ENCODE measurements at places on chromosomes 2 and 18.

- no peak for DNase-seq
Observed at GRCh38 chr18:77870199-77870598, 620.6 kb downstream of the GALR1 start.

- no peak for DNase-seq
Observed at GRCh38 chr18:78021196-78021595, 771.5 kb downstream of the GALR1 start.

DNA sequence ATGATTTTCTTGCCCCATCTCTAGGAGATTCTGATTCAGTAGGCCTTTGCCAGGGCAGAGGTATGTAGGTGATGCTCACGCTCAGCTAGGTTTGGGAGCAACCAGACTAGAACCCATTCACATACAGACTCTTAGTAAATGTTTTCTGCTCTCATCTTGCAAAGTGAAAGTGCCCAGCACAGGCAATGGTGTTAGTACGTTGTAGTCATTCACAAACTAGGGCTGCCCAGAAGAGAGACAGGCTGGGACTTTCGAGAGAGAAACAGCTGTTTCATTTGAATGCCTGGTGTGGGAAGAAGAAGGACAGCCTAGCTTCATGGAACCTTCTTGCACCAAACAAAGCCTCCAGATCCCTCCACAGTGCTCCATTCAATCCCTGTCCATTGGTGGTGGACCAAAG lies 19.4 kb downstream of the DDX18 start:
- no peak for DNase-seq

GRCh38 chr2:118056165-118056534 lies 32.1 kb upstream of the INSIG2 start:
- DNase-seq = no peak

DNA sequence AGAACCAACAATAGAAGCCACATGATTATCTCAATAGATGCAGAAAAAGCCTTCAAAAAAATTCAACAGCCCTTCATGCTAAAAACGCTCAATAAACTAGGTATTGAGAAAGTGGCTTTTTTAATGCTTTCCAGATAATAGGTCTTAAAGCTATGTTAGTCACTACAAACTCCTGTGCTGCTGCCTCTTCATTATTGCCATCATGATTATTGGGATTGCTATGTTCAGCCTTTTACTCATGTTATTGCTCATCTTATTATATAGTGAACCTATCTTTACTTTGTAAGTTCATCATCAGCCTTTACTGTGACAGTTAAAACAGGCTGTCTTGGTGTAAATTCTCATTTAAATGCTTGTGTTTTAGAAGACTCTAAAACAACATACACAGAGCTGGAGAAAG lies 1557.2 kb upstream of the ZEB2 start:
- DNase-seq = no peak

- DNase-seq = peak; percentile 17
Observed at GRCh38 chr2:118013221-118013723, 598 bp downstream of the CCDC93 start.

GRCh38 chr2:100660851-100661584 lies 98.2 kb downstream of the PDCL3 start:
- DNase-seq = no peak

DNA sequence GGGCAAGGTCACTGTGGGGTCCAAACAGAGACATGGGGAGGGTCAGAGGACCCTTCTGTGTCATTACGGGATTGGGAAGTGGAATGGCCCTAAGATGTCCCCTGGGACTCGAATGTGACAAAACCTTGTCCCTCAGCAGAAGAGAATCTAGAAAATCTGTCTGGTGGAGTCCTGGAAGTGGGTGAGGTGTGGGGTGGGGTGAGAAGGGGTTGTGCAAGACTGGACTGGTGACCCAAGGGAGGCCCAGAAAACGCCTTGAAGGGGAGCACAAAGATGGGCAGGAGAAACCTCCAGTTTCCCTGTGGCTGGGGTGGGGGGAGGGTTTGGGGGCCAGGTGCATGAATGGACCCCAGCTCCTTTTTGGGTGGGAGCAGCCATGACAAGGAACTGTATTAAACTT lies 79.6 kb downstream of the TCF7L1 start:
- DNase-seq = no peak

DNA sequence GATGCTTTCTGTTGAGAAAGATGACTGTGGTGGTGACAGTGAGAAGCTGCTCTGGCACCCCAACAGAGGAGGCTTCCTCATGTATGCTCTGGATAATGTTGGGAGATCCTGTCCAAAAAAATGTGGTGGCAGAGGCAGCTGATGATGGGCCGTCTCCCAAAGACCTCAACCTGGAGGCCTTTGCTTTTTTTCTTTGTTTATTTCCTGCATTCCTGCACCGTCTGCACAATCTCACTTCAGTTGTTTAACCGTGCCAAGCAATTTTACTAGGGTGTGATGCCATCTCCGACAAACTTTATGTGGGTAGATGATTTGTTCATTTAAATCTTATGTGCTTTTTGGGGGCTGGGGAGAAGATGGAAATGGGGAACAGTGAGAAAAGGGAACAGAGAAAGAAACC lies 62.2 kb upstream of the IGFBP5 start:
- no peak for DNase-seq

- no peak for DNase-seq
Observed at GRCh38 chr18:55869556-55870501, 281.8 kb upstream of the TCF4 start.

DNA sequence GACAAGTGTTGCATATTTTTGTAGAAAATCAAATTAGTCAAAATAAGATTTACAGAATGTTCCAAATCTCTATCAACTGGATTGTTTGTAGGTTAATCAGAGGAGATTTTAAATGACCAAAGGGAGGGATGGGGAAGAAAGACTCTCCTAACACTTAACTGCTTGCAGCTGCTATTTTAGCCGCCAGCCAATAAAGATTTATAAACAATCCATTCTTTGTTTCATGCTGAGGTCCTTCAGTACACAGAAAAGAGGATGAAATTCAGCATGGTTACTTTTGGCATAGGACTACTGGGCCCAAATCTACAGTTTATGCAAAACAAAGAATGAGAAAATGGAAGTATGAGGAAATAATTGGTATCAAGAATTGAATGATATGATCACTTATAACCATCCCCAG lies 86.4 kb upstream of the FN1 start:
- no peak for DNase-seq

- DNase-seq = no peak
Observed at GRCh38 chr2:84477886-84478285, 18.8 kb upstream of the SUCLG1 start.

GRCh38 chr2:226310146-226310545 lies 489.5 kb downstream of the IRS1 start:
- no peak for DNase-seq

DNA sequence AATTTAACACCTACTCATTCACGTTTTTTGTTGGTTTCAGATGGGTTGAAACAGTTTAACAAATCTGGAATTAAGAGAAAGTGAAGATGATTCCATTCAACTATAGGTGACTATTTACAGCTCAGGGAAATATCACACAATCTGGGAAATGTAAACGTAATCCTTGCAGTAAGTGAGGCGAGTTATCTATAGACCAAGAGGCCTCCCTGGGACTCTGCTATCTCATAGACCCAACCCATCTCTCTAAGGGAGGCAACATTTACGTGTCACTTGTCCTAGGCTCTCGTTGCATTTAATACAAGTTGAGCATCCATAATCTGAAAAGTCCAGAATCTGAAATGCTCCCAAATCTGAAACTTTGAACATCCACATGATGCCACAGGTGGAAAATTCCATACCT lies 2.0 kb upstream of the MOB4 start:
- no peak for DNase-seq

GRCh38 chr18:28091197-28091596 lies 85.7 kb downstream of the CDH2 start:
- DNase-seq = no peak

DNA sequence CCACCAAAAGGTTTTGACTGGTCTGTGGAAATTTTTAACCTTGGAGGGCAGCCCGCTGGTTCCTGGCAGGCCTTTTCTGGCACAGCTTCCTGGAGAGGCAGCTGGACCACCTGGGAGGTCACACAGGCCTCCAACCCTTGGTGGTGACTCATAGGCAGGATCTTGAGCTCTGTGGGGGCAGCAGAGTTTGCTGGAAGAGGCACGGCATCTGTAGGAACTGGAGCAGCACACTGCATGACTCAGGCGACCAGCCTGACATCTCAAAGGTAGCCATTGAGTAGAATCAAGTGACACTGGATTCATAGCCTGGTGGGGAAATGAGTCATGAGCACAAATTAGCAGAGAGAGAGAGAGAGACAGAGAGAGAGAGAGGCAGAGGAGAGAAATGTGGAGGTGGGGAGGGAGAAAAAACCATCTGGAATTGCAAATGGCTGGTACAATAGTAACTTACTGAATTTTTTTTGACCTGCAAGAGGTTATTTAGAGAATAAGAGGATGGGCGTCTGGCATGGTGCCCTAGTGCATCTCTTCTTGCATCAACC lies 57.4 kb downstream of the TRPM8 start:
- no peak for DNase-seq

- no peak for DNase-seq
Observed at GRCh38 chr18:43758734-43759133, 481.4 kb upstream of the SYT4 start.

DNA sequence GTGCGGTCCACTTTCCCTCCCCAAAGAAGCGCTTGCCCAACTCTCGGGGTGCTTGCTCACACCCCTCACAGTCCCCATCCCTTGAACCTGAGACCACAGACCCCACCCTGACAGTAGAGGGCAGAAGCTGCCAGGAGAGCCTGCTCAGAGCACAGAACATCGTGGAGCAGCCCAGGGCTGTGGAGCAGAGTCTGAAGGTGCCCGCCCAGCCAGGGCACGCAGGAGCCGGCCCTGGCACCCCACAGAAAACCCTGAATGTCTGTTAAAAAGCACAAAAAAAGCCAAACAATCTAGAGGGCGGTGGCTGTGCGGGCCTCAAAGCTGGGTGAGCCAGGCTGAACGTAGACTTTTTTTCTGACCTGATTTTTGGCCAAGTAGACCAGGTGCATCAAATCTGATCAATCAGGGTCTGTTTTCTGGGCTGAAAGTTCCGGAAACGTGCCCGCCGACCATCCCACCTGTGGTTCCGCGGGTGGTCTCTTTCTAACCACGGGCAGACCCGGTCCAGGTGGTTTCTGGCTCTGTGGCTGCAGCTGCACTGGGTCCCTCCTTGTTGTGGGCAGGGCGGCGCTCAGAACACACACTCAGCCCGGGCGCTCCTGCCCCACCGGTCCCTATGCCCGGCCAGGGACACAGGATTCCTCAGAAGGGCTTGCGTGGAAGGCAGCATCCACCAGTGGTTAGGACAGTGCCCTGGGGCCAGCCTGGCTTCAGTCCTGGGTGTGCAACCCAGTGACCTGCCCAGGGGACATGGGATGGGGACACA lies 66.3 kb downstream of the SLC66A2 start:
- no peak for DNase-seq

DNA sequence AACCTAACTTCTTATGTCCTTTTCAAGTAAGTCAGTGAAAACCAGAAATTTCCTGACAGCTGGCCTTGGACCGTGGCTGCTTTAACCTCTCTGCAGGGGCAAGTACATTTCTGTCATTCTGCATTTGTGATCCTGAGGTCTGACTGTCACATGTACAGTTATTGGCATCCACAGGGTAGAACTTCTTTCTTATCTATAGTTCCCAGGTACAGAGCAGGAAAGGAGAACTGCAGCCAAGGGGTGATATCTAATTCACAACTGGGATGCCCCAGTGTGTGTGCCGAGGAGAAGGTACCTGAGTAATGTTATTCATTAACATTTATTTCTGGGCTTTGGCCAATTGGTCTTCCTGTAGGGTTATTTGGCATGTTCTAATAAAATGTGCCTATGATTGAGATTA lies 468.9 kb downstream of the PARD3B start:
- no peak for DNase-seq

DNA sequence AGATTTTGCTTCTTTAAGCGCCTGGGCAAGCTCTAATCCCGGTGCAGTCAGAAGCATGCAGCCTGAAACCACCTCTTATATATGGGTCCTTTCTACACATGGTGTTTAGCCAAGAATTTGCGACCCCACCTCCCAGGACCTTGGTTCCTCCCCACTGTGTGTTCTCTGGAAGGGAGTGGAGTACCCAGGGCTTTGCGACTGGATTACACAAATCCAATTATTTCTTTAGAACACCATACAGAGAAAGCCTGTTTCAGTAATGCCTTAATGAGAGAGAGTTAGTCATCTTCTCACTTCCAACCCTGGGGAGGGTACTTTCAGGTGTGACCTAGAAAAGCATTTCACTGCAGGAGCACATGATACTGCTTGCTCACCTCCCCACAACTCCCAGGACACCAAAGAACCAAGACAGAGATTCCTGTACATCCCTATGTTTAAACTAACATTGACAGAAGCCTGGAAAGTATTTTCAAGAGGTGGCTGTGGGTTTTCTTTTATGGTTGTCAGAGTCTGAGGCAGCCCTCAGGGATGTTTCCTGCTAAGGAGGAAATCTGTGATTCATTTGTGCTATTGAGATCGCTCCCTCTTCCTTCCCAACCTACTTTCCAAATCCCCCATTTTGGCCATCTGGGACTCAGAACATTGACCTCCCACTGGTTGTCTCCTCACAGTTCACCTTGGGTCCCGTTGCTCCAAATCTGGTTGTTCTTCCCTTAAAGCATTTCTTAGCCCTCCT lies at the start of gene CAPN14:
Gene CAPN14, minus strand, starts transcription at position 51 of the 736 bp plus-strand sequence. CDS start 12,068 bp downstream, outside the sequence.
- no peak for DNase-seq

GRCh38 chr2:10076988-10077527 lies 3.2 kb downstream of the CYS1 start:
- no peak for DNase-seq

DNA sequence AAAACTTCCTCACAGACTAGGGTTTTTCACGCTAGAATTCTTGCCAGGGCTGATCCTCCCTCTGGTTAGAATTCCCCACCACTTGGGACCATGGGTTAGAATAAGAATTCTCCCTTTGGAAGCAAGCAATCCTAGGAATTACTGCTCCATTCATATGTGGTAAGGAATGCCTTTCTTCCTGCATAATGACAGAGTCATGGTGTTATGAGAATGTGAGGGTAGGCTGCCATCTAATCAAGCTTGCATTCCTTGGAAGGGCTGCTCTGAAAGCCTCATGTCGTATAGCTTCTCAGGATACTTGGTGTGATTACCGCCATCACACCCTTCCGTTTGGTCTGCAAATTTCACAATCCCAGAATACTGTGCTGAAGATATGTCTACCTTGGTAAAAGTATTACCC lies 1282.4 kb upstream of the PIK3C3 start:
- DNase-seq = peak; percentile 8

- DNase-seq = no peak
Observed at GRCh38 chr2:65367524-65367923, 64.9 kb downstream of the SPRED2 start.

DNA sequence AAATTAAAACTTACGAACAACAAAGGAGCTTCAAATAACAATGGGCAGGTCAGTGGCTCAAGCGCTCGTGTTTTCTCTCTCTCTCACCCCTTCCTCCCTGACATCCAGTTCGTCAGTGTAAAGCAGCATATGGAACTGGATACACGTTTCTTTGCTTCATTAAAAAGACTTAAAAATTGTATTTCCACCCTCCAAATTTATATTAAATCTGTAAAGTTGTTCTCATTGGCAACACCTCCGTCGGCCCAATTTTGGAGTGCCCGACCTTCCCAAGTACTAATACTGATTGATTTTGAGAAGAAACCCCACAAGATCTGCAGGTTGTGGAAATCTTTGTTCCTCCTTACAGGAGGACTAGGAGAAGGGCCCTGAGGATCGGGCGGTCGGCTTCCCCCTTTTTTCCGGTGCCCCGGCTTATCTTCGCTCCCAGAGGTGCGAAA lies 2.2 kb downstream of the TBR1 start:
- DNase-seq = no peak
